AML-193 (cell line): ENCODE measurements at places on chromosomes 5 and 9.

- no peak for DNase-seq
Observed at GRCh38 chr9:90259311-90260246, 383.0 kb downstream of the DIRAS2 start.

- no peak for DNase-seq
Observed at GRCh38 chr5:96605144-96605837, 56.9 kb upstream of the CAST start.

DNA sequence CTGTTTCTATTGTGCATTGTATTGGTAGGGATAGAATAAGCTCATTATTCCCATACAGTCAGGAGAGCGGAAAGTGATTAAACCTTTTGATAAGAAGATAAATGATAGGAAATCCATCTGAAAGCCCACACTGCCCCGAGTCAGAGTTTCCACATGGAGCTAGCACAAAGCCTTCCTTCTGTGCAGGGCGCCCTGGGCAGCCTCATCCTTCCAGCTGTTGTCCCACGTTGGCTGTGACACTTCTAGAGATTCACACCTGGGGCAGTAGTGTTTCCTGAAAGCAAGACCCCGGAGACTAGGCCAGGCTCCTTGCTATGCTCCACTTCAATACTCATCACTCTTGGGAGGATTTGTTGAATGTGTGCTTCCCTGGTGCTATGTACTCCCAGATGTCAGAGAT, 172.4 kb downstream of the SEMA6A start:
- DNase-seq, result no peak

DNA sequence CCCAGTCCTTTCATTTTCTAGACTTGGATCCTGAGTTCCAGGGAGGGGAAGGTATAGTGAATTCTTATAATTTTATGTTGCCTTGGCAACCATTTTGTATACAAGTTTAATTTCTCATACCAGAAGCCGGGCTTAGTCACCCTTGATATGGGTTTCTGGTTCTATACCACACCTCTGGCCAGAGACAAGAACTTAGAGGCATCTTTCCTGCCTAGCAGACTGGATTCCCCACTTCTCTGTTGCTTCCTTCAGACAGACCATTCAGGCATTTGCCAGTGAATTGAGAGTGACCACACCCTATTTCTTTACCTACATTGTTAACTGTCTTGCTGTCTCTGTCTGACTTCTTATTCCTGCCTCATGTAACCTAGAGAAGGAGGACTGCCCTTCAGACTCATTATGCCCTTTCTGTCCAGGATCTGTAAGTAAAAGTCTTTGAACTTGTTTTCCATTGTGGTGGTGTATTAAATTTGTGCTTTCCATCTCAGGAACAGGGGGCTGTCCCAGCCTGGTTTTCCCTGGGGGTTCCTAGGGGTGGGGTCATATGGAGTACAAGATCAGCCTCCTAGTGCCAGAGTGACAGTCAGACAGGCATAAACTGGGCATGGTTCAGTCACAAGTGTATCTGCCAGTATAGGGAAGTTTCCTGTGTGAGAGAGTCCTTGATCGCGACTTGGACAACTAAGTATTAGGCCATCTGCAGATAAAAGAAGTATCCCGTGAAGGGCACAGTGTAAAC, 27.4 kb downstream of the TNFSF8 start:
- no peak for DNase-seq

- no peak for DNase-seq
Observed at GRCh38 chr5:177605078-177605477, 5.1 kb downstream of the B4GALT7 start.
